ENCODE measurements at places on chromosomes 5 and 9.

DNA sequence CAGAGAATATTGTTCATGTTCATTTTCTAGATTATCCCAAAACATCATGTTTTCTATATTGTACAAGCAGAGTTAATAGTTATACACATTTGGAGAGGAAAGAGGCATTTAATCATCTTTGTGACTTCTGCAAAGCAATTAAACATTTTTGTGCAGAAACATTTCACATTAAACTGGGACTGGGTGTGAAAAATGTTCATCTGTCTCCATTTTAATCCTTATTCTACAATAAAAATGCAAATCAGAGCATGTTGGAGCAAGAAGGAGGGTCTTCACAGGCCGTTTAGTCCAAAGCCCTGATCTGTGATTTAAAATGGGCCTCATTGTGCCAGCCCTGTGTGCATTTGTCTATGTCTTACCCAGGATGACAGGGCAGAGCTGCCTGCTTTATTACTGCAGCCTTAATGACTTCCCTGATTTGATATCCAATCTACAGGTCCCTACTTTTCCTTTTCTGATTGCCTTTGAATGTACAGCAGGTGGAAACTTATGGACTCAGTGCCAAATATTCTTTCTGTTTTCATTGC is 183.5 kb downstream of the CAVIN4 start:
- DNase-seq, result no peak

DNA sequence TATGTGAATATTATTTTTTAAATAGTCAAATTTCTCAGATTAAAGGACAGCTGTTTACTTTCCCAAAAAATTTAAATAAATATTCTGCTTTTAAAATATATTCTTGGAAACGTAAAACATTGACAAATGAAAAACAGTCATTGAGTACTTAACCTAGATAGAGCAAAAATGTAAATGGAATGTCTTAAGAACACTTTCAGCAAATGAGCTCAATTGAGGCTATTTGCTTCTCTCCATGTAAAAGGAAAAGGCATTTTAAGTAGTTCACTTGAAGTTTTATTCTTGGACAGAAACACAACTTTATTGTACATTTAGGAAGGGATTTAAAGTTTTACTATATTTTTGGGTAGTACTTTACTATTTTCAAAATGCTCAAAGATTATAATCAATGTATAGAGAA is 983.6 kb upstream of the TYRP1 start:
- DNase-seq, result no peak

DNA sequence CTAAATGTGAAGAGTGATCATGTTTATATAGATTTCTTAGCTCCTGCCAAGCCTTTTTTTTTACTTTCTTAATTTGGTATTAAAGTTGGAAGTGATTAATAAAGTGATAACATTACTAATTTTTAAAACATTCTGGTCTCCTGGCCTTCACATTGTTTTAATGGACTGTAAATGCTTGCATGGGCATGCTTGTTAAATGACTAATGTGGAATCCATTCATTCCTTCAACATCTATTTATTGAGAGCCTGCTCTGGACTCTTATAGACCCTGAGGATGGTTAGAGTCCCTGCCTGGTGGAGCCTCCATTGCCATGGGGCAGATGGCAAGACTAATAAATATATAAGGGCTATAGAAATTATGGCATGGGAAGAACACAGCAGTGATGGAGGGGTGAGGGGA is 103.5 kb downstream of the NTRK2 start:
- peak; percentile 1 for DNase-seq

- DNase-seq, result no peak
Measured at GRCh38 chr5:111513131-111513520, 791 bp upstream of the STARD4 start.

DNA sequence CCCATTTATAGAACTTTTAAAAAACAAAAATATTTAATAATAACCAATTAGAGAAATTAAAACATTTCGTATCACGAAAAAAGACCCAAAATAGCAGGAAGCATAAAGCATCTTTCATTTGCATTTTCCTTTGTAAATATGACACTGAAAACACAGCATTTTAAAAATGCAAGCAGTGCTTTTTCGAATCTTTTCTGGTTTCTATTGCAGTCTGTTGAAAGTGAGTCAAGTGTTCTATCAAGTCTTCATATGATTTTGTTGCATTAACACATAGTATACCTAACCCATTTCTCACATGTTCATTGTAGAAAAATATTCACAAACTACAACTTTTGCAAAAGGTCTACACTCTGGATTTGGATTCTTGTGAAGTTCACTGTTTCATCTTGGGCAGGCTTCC is 198.8 kb downstream of the SEMA5A start:
- no peak for DNase-seq

DNA sequence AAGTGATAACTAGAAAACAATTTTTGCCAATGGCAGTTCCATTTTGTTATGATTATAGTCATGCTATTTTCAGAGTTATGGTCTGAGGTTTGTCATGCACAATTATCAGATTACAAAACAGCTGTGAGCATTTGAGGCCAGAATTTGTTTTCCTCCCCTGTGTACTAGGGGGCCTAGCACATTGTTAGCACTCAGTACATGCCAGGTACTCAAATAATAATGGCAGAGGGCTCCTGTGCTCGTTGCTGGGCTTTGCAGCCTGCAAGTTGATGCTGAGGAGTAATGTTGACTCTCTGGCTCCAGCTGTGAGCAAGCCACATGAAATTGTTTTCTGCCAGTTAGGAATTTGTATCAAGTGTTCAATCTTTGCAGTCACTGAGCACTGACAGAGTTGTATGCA is 6.9 kb downstream of the DNAI1 start:
- DNase-seq, result no peak

DNA sequence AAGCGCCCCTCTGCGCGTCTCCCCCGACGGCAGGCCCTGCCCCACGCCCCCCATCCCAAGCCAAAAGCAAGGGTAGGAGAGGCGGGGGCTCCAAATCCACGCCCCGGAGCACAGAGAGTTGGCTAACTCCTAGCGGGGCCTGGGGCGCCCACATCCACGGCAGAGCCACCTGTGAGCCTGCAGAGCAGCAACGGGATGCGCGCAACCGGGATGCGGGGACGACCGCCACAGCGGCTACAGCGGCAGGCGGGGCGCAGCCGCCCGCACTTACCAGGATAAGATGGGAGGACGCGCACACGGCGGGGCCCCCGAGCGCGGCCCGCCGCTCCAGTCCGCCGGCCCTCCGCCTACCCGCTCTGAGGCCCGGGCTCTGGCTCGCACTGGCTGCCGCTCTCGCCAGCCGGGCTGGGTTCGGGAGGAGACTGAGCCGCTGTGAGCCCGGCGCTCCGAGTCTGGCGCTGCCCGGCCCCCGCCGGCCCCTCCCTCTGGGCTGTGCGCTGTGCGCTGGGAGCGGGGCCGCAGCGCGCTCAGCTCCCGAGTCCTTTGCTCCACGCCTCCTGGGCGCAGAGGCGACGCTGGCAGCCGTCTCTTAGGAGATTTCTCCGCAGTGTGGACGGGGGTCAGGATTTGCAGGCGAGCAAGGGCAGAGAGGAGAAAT is at the start of gene SLC24A2:
Gene SLC24A2, minus strand, starts transcription at position 424 of the 658 bp plus-strand sequence.
- DNase-seq, result no peak

DNA sequence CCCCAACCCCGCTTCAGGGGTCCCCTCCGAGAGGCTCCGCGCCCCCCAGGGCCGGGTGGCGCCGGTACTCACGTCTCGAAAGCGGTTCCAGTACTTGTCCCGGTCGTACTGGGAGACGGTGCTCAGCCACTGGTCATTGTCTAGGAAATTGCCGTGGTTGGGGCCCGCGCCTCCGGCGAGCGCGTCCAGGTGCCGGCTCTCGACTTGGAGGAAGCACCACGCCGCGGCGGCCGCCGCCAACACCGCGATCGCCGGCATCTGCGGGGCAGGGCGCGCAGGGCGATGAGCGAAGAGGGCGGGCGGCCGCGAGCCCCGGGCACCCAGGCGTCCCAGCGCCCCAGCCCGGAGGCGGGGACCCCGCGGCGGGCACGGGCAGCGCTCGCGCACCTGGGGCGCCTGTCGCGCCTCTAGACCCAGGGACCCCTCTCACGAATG is 808 bp downstream of the SPOCK1 start:
- no peak for DNase-seq

- DNase-seq, result no peak
Measured at GRCh38 chr5:107803728-107804127, 133.0 kb upstream of the EFNA5 start.

DNA sequence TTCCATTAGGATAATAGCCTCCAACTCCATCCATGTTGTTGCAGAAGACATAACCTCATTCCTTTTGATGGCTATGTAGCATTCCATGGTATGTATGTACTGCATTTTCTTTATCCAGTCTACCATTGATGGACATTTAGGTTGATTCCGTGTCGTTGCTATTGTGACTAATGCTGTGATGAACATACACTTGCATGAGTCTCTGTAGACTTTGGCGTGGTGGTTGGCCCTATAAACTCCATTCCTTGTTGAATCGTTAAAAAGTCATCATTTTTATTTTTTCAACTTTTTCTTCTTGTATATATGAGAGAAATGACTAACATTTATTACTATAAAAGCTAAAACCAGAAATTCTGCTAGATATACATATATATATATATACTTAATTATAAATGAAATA is 1491.9 kb upstream of the CDH6 start:
- no peak for DNase-seq

DNA sequence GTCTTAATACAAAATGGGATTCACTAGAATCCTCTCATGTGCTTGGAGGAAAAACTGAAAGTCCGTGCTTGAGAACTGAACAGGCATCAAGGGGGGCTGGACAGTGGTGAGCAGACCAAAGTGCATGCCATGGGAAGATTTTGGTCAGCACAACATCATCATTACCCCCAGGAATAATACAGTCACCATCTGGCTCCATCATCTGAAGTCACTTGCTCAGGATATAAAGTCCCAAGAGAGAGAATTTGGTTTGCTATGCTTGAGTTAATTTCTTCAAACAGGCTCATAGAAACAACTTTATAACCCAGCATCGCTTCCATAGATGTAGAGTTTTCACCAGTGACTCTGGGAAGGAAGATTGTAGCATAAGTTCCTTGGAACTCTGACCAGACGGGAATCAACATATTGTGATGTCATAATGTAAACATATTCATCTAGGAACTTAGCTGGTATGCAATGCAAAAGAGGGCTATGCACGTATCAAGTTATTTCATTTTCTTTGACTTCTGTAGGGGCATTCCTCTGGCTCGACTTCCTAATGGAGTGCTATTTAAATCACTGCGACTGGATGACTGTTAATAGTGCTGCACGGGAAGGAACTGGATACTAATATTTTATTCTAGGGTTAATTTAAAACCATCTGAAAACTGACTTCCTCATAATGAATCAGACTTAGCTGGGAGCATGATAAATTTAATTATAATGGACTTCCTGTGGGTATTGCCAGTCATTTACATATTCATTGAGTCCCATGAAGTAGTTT is 145.2 kb downstream of the MTRR start:
- DNase-seq, result no peak

All from GM04504 (cell line).